ENCODE measurements at places on chromosomes 11 and 22. TPM values are rescaled to one million over a fixed set of nuclear protein-coding genes. Genes with fewer than 3 reads are reported as not detected.

GRCh38 chr11:133906241-133906640, 50.5 kb downstream of the IGSF9B start:
- no peak overlapping the region for H3K4me3 ChIP-seq
- H3K27me3 ChIP-seq = peaks cover 58% of the 10 kb centered on the region
- no peak for DNase-seq
- no peaks in the 10 kb centered on the region for H3K4me1 ChIP-seq

DNA sequence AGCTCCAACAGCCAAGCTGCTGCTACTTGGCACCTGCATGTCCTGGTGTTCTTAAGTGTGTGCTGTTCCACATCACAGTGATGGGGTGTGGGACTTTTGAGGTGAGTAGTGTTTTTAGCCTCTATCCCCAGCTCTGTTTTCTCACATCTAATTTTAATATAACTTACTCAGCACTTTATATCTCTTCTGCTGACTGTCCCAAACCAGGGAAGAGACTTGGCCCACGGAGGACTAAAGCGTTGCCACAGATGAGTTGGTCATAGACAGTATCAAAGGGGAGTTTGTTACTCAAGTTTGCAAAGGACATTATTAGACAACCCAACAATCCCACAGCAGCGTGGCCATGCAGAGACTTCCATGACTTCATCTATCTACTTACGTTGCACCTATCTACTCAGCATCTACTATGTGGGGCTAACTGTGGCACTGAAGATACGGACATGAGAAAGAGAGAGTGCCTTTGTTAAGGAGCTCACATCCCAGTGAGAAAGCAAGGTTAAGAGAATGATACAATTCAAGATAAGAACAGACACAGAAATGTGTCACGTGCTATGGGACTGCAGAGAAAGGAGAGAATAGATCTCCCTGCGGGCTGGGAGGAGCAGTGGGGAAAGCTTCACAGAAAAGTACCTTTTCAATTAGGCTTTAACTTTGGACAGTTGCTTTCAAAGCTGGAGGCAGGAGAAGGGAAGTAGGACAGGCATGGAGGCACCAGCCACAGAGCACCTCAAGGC, 82.4 kb downstream of the ME3 start:
- H3K4me1 ChIP-seq = peaks cover 52% of the 10 kb centered on the region
- H3K36me3 ChIP-seq = no peaks in the 10 kb centered on the region
- DNase-seq = no peak

- DNase-seq = no peak
- H3K27ac ChIP-seq = no peak within 1 kb of the TSS
- no peaks in the 10 kb centered on the region for H3K4me1 ChIP-seq
- H3K4me3 ChIP-seq = no peak within 1 kb of the TSS
- H3K36me3 ChIP-seq = 0 out of 2 replicates have a peak, but pooled peaks cover 11% of the 10 kb centered on the region
- no peaks in the 10 kb centered on the region for H3K27me3 ChIP-seq
These were observed at the start of gene IL18BP for GRCh38 chr11:71998649-71999310. Gene IL18BP (plus strand): TSS chr11:71998909. CDS start chr11:71999985, 1,076 bp downstream.

CEND1 gene
- total RNA-seq = not detected

KIF18A gene
- 31.1 TPM for total RNA-seq

PAK1 gene
- total RNA-seq = 80.0 TPM
